ENCODE measurements at places on chromosomes 2 and 18.

DNA sequence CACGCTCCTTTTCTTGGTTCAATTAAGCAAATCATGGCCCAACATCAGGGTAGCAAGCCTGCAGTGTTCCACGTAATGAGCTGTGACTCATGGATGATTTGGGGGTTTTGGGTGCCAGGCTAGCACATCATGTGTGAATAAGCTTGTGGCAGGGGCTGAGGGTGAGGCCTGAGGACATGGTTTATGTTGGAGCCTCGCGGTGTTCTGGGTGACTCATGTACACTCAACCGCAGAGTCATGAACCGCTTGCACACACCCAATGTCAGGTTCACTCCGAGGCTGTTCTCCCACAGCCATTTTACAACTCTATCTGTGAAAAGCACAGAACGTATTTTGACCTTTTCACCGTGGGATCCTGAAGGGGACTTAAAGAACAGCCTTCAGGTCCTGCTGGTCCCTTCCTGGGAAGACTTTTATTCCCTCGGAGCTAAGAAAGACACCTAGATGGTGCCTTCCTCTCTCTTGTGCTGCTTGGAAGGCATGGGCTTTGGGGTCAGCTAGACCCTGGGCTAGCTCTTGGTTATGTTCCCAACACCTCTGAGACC, 139.9 kb upstream of the ZEB2 start:
- peak; percentile 7 for DNase-seq

DNA sequence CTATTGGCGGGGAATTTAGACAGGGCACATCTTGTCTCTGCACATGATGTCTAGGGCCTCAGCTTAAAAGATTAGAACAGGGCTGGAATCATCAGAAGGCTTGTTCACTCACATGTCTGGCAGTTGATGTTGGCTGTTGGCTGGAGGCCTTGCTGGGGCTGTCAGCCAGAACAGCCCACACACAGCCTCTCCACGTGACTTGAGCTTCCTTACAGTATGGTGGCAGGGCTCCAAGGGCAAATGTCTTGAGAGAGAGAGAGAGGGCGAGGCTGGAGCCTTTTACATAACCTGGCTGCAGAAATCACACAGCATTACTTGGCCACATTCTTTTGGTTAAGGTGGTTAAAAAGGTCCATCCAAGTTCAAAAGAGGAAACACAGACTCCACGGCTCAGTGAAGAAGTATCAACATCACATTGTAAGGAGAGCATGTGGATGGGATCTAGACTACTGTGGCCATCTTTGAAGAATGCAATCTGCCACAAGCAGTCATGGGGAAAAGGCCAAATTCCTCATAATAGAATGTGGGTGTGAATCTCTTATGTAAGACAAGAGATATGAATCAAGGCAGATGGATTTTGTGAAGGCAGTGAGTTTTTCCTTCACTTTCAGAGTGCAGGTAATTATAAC, 30.4 kb downstream of the SRSF7 start:
- no peak for DNase-seq

- no peak for DNase-seq
Observed at GRCh38 chr2:197356136-197356535, 45.6 kb upstream of the ANKRD44 start.

DNA sequence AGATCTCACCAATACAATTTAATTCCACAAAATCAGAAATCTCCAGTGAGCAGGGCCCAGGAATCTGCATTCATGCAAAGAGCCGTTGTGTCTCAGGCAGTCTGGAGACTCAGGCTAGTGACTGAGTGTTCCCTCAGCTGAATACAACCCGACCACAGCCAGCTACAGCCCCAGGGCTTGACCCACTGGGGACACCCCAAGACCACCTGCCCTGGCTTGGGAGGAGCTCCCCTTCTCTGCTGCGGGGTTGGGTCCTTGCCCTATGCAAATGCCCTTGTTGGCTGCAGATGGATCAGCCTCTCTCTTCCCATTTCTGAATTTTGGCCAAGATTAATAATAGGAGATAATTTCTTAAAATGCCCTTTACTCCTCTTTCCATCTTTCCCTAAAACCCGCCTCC, 157.7 kb downstream of the TWIST2 start:
- DNase-seq, result no peak

DNA sequence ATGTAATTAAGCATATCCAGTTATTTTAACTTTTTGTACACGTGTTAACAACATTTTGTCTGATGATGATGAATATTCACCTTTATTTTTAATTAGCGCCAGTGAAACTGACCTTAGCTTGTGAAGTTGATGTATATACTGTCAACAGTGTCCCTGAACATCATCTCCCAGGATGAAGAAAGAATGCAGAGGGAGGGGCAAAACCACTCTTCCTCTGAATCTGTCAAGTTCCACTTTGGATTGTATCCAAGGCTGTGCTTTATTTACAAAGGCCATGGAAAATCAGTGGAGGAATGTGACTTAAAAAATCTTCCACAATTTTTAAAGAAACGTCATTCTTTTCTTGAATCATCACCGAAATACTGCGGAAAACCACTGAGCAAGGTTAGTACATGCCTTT, 4.5 kb upstream of the RMDN2 start:
- no peak for DNase-seq

- DNase-seq, result peak; percentile 21
Observed at GRCh38 chr18:12659904-12660605, 2.1 kb upstream of the SPIRE1 start.

DNA sequence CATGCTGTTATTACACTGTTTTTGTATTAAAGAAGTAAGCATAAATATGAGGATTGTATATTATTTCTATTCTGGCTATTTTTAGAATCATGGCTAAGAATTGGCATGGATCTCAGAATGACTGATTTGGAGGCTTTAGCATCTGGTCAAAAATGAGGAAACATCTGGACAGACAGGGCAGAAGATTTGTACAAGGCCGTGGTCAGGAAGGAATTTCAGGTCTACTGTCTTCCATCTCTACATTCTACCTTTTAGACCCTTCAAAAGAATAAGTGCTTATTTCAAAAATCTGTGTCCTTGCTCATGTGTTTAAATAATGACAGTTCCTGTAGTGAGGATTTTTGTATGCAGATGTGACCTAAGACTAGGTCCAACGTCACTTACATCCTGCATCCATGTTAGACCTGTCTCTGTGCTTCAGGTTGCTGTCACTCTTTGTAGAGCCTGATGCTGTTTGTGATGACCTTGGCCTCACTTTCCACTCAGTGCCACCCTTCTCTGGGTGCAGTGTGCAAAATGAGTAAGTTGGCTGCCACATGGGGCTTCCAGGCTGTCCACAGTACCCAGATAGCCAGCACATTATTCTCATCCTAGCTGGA, 54.7 kb upstream of the B3GNT2 start:
- no peak for DNase-seq

GRCh38 chr2:216287251-216287650, 85.0 kb downstream of the MARCHF4 start:
- no peak for DNase-seq

DNA sequence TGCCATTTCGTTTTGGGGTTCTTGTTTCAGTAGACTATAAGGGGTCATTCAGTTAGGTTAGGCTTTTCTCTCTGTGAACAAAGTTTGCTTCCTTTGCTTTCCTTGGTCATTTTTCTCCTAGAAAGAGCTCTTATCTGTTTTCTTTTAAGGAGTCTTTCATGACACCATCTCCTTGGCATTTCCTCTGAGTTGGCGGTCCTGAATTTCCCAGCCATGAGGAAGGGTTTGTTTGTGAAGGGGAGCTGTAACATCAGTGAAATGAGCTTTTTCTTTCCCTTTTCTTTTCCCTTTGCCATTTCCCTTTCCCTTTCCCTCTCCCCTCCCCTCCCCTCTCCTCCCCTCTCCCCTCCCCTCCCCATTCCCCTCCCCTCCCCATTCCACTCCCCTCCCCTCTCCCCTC, 61.7 kb downstream of the MAP4K4 start:
- DNase-seq, result no peak

GRCh38 chr2:179049203-179049545, 763 bp downstream of the CCDC141 start:
- no peak for DNase-seq

DNA sequence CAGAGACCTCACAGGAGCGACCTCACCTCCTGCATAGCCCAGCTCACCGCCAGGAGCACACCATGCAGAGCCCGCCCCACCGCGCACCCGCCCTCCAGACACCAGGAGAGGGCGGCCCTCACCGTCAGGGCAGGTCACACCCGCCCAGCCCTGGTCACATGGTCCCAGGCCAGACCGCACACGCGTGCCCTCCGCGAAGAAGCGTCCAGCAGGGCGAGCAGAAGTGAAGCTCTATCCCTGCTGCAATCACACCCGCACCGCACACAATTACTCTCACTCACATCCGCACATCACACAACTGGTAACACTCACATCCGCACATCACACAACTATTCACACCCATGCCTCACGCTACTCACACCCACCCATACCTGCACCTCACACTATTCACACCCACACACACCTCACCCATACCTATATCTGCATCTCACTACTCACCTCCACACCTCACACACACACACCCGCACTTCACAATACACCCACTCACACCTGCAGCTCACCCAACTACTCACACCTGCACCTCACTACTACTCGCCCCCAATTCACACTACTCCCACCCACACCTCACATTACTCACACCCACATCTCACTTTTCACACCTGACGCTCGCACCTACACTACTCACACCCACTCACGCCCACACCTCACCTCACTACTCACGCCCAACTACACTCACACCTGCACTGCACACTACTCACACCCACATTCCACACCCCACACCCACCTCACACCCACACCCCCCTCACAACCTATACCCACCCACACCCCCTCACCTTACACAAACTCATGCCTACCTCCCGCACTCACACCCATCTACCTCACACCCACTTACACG, 242.0 kb downstream of the HDAC4 start:
- DNase-seq, result no peak

GRCh38 chr18:62370366-62370765, 45.3 kb downstream of the TNFRSF11A start:
- DNase-seq, result no peak

- no peak for DNase-seq
Observed at GRCh38 chr18:50849419-50849821, 29.5 kb upstream of the ME2 start.

DNA sequence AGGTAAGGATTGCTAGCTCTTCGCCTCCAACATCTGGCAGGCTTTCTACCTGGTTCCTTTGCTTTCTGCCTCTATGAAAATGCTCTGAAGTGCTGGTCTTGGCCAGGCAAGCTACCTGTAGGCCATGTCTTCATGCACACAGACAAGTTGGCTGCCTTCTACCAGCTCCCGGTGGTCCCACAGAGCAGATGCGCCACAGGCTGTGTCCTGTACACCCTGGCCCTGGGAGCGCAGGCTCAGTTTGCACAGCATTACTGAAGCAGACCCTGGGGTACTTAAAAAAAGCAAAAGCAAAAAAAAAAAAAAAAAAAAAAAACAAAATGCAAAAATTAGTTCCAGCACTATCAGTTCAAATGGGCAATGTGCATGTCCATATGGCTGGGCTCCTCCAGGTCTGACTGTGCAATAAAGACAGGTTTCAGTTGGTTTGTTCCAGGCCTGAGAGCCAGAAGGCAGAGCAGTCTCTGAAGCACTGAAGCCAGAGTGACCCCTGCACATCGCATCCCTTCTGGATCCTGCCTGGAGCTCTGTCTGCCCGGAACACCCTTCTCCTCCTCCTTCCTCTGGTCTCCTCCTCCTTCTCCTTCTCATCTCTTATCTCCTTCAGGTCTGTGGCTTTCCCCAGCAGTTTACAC, 288.0 kb upstream of the REV1 start:
- DNase-seq, result no peak

- DNase-seq, result no peak
Observed at GRCh38 chr2:24658531-24659202, 134.5 kb downstream of the PTRHD1 start.

- no peak for DNase-seq
Observed at GRCh38 chr2:168453404-168453803, 2.7 kb upstream of the CERS6 start.

GRCh38 chr18:75727456-75727855, 300.0 kb upstream of the SMIM21 start:
- DNase-seq, result peak; percentile 13

- DNase-seq, result peak; percentile 61
Observed at GRCh38 chr2:236507393-236508085, 62.1 kb upstream of the ACKR3 start.

DNA sequence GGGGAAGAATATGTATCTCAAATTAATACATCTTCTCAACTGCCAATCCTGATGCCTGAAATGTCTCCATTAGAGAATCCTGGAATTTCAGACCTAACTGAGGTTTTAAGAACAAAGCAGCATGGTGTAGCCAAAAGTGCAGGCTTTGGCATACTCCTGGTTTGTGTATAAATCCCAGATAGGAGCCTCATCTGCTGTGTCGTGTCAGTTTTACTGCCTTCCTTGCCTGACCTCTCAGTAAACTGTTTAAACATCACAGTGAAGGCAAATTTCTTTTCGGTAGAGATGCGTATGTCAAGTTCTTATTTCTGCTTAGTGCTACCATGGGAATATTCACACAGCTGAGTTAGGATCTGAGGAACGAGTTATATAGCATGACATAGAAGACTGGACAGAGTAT, 7.3 kb downstream of the SCG2 start:
- no peak for DNase-seq

DNA sequence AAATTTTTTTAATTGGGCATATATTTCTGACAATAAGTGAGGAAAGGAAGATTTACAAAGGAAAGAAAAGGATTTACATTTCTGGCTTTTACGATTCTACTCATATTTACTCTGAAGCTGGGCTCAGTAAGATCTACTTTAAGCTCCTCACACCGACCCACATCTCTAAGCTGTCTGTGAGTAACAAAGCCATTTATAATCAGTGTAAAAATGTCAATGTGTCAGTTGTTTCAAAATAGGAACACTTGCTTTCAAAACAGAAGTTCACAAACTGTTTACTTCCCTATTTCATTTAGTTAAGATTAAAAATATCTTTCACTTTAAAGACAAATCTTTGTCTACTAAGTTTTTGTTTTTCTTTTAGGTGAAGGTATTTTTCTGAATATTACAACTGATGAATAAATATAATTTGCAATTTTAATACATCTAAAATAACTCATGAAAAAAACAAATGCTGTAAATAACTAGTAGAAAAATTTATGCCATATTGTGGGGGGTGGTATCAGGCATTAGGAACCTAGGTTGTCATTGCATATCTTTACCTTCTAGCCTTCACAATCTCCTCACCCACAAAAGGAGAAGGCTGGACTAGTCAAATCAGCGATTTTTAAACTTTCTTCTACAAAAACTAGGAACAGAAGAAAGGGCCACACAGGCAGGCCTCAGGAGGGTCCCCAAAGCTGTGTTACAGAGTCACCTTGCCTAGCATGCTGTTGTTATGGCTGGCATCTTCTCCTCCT, 64.5 kb downstream of the TMEM131 start:
- no peak for DNase-seq
